SW 1271 (cell line): ENCODE measurements at places on chromosomes 1 and 21.

GRCh38 chr1:169048043-169048442 is 58.4 kb upstream of the ATP1B1 start:
- no peak for DNase-seq

DNA sequence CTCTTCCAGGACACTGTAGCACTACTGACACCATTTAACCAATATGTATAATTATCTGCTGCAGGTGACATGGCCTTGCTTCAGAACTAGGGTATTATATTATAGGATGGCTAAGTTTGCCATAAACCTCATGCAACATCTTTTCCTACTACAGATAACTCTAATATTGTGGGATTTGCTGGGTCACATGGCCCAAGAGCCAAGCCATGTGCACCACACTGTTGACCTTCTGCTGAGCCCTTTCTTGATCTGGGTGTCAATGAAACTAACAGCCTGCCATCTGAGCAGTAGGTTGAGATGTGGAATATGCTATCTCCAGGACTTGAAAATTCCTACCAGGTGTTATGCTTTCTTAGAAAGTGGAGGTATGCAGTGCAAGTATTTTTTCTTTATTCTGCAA is 2291.1 kb downstream of the MRPL39 start:
- no peak for DNase-seq

DNA sequence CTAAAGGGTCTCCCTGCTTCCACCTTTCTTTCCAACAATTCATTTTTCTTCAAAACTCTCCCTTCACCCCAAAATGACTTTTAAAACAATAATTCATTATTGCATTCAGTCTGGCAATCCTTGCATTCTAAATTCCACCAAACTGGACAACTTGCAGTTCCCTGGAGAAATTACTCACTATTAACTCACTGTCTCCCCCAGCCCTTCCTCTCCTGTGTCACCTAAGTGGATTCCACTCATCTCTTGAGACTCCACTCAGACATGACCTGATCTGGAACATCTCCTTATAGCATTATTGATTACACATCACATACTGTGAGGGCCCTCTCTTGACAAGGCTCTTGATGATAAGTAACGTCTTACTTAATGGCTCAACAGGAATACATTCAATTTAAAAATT is 257.1 kb downstream of the BRINP2 start:
- DNase-seq, result no peak

DNA sequence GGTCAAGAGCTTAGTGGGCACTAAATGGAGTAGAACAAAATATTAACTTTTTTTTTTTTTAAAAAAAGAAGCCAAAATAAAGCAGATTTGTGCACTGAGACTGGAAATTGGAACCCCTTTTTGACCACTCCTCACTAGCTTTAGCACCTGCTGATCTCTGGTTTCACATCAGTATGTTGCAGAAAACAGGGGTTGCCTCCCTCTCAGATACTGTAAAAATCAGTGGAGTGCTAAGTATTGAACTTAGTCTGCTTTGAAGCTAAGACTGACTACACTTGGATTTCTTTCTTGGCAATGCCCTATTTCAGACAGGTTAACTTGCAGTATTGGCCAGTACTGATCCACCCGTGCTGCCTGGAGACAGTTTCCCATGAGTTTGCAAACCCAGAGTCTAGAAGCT is 2.7 kb upstream of the KIAA0040 start:
- DNase-seq, result no peak

DNA sequence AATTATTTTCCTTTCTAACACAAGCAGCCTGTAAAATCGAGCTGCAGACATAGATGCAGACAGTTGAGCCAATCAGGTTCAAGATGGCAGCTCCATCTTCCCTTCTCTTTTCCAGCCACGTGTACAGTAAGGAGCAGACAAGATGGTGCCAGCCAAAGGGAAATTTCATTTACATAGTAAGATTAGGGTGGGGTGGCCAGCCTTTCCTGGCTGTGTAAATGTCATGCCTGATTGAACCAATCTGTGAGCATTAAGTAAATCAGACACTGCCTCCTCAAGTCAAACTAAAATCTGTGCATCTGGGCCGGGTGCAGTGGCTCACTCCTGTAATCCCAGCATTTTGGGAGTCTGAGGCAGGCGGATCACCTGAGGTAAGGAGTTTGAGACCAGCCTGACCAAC is 60.2 kb downstream of the TBCE start:
- DNase-seq, result no peak

DNA sequence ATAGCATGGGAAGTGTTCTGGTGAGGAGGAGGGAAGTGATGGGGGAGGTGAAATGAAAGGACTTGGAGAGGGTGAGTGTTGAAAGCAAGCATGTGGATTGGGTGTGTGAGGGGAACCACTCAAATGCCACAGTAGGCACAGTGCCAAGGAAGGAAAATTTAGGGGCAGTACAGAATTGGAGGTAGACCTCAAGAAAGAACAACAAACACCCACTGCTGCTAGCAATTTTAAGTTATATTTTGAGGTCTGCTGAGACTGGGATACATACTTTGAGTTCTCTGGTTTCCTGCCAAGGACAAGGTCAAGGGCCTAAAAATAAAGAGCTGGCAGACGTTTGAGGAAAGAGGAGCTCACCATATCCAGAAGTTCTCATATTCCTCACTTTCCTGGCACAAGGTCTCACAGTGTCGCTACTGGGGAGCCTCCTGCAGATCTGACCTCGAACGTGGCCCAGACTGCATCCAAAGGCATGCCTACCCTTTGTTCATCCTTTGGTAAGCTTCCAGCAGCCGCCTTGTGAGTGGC is 104.0 kb downstream of the BRINP2 start:
- no peak for DNase-seq

DNA sequence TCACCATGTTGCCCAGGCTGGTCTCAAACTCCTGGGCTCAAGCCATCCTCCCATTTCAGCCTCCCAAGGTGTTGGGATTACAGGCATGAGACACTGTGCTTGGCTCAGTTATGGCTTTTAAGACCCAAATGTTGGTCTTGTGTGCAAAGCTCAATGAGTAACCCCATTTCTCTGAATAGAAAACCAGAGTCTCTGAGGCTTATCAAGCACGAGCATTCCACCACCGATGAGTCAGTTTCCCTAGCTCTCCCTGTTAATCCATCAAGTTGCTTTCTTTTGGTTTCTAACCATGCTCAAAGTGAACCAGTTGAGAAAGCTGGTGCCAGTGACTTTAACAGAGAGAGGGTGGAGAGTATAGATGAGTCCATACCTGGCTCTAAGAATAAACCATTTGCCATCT is 350.9 kb upstream of the ADGRL2 start:
- DNase-seq, result no peak

DNA sequence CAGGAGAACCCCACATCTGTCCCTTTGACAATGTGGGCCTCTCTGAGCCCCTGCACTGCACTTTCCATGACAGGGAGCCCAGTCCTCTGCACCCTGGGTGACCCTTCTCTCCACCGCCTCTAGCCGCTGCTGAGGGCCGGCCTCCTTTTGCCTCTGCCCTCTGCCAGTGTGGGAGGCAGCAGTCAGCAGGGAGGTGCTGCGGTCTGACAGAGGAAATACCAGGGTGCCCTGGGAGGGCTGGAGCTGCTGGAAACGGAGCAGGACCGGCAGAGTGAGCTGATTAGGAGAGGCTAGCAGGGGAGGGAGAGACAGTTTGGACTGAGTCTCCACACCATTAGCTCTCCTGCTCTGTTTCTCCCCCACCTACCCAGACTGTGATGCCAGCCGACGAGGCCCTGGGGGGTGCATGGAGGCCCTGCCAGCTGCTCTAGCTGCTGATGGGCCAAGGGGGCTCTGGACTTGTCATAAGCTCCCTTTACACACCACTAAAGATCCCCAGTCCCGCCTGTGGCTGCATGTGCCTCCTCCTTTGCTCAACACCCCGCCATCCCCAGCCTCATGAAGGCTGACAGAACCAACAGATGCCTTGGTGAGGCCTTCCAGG is 171.1 kb upstream of the KLHDC7A start:
- no peak for DNase-seq

DNA sequence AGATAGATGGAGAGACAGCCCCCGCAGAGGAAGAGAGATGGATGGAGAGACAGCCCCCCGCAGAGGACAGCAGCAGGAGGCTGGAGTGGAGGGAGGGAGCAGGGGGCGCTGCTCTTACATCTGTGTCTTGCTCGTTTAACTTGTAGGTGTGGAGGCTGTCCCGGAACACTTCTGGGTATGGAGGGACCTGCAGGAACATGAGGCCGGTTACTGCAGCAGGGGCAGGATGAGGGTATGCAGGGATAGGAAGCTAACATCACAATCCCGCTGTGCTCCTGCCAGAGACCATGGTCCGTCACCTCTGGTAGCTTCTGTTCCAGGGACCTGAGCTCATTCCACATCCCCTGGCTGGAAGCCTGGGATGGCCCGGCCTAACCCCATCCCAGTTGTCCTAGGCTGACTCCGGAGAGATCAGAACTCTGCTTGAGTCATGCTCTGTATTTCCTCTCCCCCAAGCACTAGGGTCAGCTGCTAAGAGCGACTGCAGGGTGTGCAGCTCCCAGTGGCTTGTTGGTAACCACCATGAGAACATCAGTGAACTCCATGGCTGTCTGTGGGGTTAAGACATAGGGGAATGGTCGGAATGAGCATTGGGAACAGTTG is 36.7 kb upstream of the GOLT1A start:
- no peak for DNase-seq

- DNase-seq, result no peak
Measured at GRCh38 chr21:29748391-29749167, 191.2 kb downstream of the GRIK1 start.

DNA sequence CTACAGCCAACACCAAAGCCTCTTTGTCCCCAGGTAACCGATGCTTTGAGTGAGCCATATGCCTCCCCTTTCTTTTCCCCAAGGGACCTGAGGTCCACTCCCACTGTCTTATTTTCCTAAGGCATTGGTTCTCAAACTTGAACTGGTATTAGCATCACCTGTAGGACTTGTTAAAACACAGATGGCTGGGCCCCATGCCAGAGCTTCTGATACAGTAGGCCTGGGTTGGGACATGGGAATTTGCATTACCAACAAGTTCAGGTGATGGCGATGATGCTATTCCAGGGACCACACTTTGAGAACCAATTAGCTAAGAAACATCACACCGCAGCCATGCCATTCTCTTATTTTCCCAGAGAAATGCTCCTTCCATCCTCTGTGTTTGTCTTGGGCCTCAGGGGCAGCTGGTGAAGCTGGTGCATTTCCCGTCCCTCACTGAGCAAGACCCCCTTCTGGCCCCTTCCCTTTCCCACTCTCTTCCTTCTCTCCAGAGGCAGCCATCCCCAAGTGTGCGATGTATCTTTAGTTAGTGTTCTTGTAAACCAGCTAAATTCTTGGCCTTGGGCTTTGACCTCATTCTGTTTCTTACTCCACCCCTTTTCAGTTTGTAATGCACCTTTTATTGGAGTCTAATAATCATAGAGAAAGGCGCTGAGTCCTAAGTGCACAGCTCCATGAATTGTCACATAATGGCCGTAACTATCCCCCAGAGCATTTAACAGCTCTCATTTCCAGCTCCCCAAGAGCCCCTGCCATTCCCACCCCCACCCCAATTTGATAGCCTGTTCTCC is 14.2 kb upstream of the TTC22 start:
- no peak for DNase-seq

DNA sequence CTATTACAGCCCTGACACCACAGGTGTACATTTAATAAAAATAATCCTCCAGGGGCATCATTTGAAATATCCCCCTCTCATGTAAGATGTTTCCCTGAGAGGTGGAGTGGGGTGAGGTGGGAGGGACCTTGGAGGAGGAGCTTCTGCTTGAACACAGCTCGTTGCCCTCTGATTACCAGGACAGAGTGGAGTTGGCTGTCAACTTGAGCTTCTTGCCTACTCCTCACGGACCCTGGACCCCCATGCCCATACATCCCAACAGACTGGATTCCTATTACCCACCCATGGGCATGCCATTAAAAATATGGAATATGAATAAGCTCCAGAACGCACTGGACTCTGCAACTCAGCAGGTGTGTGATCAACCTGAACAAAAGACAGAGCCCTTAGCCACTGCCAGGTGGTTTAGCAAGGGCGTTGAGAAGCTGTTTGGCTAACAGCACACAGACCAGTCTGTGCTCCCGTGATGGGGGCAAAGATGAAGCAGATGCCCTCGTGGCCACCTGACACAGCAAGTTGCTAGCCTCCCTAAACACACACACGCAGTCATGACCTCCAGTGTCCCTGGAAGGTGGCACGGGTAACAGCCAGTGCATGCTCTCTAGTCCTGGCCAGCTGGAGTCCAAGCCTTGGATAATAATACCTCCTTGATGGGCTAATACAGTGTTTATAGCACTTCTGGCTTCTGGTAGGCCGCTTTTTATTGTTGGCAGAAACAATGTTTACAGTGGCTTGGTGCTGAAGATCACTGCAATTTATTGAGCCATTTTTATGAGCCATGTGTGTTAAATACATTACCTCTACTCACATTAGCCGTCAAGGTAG is 155.0 kb downstream of the TOMM20 start:
- no peak for DNase-seq

DNA sequence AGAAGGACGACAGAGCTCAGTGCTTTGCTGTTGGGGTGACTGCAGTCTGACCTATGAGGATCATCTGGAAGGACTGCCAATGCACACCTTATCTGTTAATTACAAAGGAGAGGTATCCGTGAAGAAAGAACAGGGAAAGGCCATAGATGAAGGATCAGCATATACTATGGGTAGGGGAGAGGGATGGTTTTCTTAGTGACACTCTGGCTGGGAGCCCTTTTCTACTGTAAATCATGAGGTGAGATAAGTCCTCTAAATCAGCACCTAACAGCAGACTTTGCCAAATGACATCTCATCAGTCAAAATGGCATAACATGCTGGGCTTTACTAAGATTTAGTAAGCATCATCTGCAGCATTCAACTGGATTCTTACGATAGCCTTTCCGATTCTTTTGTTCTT is 100.0 kb downstream of the PLPPR5 start:
- no peak for DNase-seq

GRCh38 chr1:218660678-218661053 is 315.5 kb downstream of the TGFB2 start:
- peak; percentile 26 for DNase-seq

DNA sequence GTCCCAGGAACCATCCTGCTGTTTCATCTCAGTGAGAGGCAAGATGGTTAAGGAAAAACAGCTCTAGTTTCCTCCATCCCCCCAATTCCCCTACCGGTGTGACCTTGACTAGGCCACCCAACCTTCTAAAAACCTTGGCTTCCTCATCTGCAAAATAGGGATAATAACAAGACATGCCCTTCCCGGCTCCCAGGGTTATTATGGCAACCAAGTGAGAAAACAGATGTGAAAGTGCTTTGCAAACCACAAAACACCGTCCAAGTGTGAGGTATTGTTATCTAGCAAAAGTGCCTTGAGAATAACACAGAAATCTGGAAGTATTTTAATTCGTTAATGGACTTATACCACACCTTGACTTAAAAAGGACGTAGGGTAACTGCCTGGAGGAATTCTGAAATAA is 62.7 kb downstream of the ITPKB start:
- DNase-seq, result no peak

GRCh38 chr1:197519741-197520334 is 251.8 kb downstream of the CRB1 start:
- DNase-seq, result peak; percentile 1

- no peak for DNase-seq
Measured at GRCh38 chr1:70503358-70503757, 92.3 kb downstream of the CTH start.

DNA sequence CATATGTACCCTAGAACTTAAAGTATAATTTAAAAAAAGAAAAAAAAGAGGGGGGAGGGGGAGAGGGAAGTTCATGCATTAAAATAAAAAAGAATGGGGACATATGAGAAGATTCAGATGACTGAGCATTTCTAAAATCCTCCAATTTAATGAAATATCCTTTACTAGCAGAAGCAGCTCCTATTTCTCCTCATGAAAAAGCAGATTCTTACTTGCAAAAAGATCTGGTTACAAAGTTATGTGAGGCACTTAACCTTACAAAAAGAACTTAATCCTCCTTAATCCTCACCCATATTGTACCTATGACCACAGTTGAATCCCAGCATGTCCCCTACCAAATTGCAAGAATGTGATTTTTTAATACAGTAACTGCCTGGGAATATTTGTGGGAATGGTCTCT is 298.5 kb downstream of the SRGAP2C start:
- no peak for DNase-seq
